ENCODE measurements at places on chromosomes 16 and 17. TPM values are rescaled to one million over a fixed set of nuclear protein-coding genes. Genes with fewer than 3 reads are reported as not detected.

GRCh38 chr16:57687363-57687929 lies 7.2 kb upstream of the DRC7 start:
- no peak for DNase-seq

DNA sequence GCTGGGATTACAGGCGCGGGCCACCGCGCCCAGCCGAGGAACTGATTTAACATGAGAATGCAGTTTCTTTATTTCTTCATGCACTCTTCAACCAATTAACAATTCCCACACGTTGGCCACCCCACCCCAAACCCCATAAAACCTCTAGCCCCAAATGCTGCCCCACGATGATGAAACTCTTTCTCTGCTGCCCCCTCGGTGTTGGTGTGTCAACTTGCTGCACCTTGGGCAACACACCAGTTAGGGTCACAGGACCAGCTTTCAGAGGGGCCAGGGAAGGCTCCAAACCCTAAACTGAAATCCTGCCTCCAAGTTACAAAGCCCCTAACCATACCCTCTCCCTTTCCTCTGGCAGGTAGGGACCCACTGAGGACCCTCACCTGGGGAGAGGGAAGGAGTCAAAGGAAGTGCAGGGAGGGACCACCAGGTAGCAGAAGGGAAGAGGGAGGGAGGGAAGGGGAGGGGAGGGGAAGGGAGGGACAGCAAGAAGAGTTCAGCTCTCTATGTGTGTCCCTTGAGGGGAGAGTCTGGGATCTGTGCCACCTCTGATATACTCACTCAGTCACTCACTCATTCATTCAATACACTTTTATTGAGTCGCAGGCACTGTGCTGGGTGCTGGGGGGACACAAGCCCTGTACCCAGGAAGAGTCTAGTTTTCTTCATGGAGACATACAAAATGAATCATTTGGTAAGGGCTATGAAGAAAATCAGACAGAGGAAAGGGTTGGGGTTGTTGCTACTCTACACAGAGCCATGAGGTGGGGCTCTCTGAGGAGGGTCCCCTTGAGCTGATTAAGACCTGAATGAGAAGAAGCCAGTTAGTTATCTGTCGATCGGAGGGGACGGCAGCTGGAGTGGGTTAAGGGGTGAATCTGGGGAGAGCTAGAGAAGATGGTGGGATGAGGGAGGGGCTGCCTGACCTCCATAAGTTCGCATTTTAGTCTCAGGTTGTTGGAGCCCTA lies 3.9 kb downstream of the PLXDC1 start:
- DNase-seq = no peak

DNA sequence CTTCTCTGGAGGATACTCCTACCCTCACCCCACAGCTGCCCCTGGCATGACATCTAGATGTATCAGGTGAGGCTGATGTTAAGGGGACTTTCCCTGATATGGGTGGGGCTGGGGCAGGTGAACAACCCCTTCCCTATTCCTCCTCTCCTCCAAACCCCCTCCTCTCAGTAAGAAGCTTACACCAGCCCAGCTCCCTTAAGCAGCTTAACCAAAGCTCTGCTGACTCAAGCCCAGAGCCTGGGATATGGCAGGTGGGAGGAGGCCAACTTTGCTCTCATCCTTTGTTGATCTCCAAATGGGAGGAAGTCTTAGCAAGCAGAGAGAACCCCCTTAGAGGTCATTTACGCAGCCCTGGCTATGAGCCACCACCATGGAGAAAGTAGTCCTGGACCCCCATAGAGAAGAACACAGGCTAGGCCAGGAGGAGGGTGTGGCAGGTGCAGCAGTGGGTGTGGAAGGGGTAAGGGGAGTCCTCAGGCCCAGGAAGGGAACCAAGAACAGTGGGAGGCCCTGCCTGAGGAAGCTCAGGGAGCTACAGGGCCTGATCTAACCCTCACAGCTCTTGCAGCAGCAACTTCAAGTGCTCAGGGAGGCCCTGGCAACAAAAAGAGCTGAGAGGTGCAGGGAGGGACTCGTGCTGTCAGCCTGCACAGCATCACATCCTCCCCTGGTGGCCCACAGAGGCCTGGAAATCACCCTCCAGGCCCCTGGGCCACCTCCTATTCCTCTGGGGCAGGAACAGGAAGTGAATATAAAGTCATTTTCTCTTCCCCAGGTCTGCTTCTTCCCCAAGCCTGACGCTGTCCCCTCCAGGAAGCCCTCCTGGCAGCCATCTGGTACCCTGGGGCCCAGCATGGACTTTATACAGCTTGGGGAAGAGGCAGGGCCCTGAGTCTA lies 2.9 kb downstream of the UNC119 start:
- DNase-seq = no peak

DNA sequence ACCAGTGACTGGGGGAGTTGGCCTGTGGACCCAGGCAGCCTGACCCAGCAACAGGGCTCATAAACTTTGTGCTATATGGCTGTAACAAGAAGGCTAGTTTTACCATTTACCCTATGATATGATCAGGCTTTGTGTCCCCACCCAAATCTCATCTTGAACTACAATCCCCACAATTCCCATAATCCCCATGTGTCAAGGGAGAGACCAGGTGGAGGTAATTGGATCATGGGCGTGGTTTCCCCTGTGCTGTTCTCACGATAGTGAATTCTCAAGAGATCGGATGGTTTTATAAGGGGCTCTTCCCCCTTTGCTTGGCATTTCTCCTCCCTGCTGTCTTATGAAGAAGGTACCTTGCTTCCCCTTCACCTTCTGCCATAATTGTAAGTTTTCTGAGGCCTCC lies 111.2 kb upstream of the NLRP1 start:
- no peak for DNase-seq

DNA sequence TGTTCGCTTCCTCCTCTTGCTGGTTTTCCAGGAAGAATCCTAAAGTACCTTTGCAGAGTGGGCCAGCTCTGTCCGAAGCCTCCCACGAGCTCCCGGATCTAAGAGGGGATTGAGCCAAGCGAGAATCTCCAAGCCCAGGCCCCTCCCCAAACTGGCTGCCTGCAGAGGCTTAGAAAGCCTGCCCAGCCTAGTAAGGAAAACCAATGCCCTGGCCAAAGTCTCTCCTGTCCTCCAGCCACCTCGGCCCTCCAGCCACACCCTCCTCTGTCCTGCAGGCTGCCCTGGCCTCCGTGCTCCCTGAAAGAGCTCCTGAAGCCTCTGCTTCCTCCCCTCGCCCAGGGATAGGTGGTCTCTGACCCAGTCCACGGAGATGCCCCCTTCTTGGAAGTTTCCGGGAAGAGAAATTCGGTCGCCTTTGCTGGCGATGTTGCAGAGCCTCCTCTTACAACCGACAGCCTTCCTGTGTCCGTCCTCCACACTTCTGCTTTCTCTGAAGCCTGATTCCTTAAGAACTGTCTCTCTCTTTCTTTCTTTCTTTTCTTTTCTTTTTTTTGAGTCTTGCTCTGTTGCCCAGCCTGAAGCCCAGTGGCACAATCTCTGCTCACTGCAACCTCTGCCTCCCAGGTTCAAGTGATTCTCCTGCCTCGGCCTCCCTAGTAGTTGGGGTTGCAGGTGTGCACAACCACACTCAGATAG lies 54.9 kb upstream of the TOB1 start:
- DNase-seq = no peak

- no peak for DNase-seq
Observed at GRCh38 chr17:55155856-55156560, 108.8 kb upstream of the HLF start.

RNF222 gene
- not detected for total RNA-seq

TP53TG3C gene
- not detected for total RNA-seq

AIPL1 gene
- total RNA-seq = not detected

SCO1 gene
- 36.2 TPM for total RNA-seq

IL34 gene
- total RNA-seq = 0.16 TPM

DNA sequence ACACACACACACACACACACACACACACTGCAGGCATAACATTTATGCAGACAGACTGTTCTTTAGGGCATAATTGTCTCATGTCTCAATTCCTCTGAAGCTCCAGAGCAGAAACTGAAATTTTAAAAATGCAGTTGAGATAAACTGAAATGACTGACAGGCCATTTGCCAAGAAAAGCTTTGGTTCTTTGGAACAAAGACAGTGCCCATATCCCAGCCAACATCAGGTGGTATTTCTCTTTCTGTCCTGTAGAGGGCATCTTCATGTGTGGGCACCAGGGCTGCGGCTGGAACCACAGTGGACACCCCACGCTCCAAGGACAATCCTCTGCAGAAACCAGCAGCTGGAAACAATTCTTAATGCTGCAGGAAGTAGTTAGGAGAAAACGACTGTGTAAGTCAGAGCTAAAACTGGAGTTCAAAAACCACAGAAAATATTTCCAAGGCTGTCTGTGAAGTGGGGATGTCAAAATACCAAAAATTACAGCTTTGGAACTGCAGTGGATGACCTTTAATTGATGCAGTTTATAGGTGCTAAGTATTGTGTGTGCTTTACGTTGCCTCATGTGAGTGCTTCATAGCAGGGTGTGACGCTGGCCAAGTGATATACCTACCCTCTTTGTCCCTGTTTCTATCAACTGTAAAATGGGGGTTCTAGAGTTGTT lies 10.6 kb upstream of the MEFV start:
- no peak for DNase-seq

DNA sequence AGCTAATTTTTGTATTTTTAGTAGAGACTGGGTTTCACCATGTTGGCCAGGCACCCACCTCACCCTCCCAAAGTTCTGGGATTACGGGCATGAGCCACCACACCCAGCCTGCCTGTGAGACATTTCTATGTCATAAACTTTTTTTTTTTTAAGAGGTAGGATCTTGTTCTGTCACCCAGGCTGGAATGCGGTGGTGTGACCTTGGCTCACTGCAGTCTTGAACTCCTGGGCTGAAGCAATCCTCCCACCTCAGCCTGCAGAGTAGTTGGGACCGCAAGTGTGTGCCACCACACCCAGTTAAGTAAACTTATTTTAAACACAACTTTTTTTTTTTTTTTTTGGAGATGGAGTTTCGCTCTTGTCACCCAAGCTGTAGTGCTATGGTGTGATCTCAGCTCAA lies 47.2 kb downstream of the SCNN1G start:
- DNase-seq = no peak

CCL5 gene
- not detected for total RNA-seq

DNA sequence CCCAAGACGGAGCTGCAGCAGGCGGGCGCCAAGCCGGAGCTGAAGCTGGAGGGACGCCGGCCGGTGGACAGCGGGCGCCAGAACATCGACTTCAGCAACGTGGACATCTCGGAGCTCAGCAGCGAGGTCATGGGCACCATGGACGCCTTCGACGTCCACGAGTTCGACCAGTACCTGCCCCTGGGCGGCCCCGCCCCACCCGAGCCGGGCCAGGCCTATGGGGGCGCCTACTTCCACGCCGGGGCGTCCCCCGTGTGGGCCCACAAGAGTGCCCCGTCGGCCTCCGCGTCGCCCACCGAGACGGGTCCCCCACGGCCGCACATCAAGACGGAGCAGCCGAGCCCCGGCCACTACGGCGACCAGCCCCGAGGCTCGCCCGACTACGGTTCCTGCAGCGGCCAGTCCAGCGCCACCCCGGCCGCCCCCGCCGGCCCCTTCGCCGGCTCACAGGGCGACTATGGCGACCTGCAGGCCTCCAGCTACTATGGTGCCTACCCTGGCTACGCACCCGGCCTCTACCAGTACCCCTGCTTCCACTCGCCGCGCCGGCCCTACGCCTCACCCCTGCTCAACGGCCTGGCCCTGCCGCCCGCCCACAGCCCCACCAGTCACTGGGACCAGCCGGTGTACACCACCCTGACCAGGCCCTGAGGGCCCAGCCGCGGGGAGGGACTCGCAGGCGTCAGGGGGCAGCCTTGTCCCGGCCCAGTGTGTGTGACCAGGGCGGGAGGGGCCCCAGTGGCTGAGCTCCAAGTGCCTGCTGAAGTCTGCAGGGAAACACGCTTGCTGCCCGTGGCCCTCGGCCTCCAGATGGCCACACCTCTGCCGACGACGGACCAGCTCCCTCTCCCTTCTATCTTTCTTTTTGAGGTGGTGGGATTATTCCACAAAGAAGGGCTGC lies 3.4 kb downstream of the SOX8 start:
- DNase-seq = no peak

SRL gene
- total RNA-seq = 0.32 TPM

GRCh38 chr17:55023626-55024025 lies 55.1 kb downstream of the STXBP4 start:
- no peak for DNase-seq

ZG16 gene
- total RNA-seq = not detected

GRCh38 chr16:11609474-11610120 lies 22.9 kb upstream of the LITAF start:
- DNase-seq = no peak

KRTAP4-4 gene
- total RNA-seq = not detected

PRSS21 gene
- total RNA-seq = not detected

GRCh38 chr16:68230956-68231355 lies 5.0 kb downstream of the ESRP2 start:
- DNase-seq = no peak

PRDM7 gene
- not detected for total RNA-seq

Measured in neural crest cell (in vitro differentiated cells).